ENCODE measurements at places on chromosomes 1 and 21.

DNA sequence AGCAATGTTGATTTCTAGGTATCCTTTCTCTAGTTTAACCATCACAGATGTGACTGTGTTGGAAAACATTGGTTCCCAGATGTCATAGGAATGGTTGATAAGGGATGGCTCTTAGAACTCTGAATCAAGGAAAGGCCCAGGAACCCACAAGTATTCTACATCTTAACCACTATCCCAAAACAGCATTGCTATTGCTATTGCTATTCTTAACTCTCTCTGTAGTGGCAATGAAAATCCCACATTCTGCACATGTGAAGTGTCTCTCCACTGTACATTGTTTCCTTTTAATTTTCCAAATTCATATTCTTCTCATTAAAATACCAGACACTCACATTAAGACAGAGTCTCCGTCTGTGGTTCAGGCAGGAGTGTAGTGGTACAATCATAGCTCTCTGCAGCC is 420.4 kb upstream of the RUNX1 start:
- no peak overlapping the region for H3K27ac ChIP-seq
- H3K4me3 ChIP-seq = no peak overlapping the region
- H3K27me3 ChIP-seq = peaks cover 2% of the 10 kb centered on the region
- H3K4me1 ChIP-seq = no peaks in the 10 kb centered on the region

DNA sequence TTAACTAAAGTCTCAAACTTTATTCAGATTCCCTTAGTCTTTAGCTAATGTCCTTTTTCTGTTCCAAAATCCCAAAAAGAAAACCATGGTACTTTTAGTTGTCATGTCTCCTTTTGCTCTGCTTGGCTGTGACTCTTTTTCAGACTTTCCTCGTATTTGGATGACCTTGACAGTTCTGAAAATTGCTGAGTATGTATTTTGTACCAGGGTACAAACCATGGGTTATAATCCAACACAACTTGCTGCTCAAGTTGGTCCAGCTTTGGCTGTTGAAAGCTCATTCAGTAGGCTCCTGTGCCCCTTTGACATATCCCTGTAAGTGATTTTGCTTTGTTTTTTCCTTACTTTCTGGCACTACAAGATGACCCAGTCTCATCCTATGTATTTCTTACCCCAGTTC is 51.7 kb downstream of the PALMD start:
- no peak overlapping the region for H3K27ac ChIP-seq
- no peak for DNase-seq
- no peaks in the 10 kb centered on the region for H3K36me3 ChIP-seq
- no peaks in the 10 kb centered on the region for H3K27me3 ChIP-seq
- H3K4me3 ChIP-seq = no peak overlapping the region

DNA sequence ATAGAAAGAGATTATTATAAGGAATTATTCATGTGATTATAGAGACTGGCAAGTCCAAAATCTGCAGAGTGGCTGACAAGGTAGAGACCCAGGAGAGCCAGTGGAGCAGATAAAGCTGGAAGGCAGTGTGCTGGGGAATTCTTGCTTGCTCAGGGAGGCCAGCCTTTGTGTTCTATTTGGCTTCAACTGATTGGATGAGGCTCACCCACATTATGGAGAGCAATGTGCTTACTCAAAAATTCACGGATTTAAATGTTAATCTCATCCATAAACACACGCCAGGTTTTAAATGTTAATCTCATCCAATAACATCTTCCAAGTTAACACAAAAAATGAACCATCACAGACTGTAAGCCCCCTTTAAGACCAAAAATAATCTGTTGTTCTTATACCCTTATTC is 30.2 kb upstream of the PHGDH start:
- no peak for DNase-seq
- no peak overlapping the region for H3K4me3 ChIP-seq
- no peaks in the 10 kb centered on the region for H3K27me3 ChIP-seq
- H3K4me1 ChIP-seq = no peaks in the 10 kb centered on the region

- peaks cover 6% of the 10 kb centered on the region for H3K4me1 ChIP-seq
- no peak for DNase-seq
- no peaks in the 10 kb centered on the region for H3K27me3 ChIP-seq
- H3K36me3 ChIP-seq = peaks cover 5% of the 10 kb centered on the region
Measured at GRCh38 chr1:52663716-52664115, 30.7 kb downstream of the SHISAL2A start.
